DMS79 (cell line): ENCODE measurements at places on chromosomes 11 and 22.

- DNase-seq = no peak
These were observed 17.3 kb upstream of the TPP1 start for GRCh38 chr11:6636480-6636879.

DNA sequence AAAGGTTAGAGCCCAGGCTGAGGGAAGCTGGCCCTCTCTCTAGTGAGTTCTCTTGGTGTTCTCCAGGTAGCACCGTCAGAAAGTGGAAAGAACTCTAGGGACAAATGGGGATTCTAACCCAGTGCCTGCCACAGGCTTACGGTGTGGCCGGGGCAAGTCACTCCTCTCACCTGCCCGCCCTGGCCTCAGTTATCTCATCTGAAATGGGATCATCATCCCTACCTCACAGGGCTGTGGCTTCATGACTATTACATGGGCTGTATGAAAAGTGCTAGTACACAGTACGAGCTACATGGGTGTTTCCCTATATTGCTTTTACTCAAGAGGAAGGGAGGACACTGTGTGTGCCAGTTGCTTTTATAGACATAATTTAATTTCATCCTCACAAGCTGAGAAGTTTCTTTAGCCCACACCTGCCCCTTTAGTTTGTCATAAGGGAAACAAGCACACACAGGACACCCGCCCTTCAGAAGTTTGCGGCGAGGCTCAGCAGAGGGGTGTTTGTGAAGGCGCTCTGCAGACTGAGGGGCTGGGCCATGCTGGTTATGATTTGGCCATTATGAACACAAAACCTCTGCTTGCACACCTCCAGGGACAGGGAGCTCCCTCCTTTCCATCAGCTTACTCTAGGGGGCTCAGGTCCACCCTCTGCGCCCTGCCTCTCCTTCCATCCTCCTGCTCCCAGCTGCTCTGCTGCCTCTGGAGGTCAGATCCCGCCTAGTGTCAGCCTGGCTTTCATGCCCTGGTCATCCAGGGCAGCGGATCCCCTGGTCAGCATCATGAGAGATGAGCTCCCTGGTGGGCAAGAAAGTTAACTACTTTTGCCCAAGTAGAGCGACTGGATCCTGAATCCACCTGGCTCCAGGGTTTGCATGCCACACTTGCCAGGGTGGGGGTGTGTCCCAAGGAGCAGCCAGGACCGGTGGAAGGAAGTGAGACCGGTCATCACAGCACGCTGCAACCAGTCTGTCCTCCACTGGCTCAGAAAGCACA lies 1.2 kb downstream of the KLHL35 start:
- no peak for DNase-seq

GRCh38 chr11:110339456-110340250 lies 43.2 kb upstream of the RDX start:
- DNase-seq = no peak

DNA sequence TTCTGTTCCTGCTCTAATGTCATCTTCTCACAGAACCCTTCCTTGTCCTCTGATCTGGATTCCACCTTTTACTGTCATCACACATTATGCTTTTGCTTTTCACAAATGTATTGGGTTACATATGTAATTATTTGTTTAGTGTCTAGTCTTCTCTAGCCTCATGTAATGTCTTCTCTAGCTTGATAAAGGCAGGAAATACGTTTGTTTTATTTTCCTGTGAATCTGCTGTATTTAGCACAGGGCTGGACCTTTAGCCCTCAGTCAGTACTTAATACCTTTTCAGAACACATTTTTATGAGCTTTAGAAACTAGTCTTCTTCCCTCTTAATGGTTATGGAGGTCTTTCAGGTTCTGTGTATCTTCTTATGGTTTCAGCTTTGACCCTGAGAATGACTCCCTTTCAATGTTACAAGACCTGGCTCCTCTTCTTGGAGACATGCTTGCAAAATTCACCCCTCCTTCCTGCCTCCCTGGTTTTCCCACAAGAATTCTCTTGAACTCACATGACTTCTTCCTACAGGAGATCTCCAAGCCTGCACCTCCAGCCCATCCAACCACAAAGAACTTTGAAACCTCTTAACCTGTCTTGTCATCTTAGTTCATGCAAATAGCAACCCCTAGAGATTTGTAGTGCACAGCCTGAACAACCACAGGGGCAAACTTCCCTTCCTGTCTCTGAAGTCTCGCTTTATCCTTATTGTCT lies 132.7 kb upstream of the DDI1 start:
- no peak for DNase-seq

GRCh38 chr22:24156913-24157821 lies 24.1 kb upstream of the SUSD2 start:
- peak; percentile 22 for DNase-seq

DNA sequence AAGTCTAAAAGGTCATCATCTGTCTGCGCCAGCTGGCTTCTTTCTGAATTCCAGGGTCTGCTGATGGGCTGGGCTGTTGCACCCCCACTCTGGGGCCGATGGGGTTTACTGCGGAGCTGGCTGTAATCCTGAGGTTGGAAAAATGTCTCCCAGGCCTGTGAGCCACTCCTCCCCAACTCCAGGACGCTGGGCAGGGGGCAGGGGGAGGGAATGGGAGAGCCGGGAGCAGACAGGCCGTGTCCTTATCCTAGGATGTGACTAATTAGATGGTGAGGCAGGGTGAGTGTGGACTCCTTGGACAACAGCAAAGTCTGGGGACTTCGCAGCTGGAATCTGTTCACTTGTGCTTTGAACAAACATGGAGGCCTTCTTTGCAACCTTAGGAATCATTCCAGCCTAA lies 48.7 kb downstream of the LRRC32 start:
- no peak for DNase-seq

DNA sequence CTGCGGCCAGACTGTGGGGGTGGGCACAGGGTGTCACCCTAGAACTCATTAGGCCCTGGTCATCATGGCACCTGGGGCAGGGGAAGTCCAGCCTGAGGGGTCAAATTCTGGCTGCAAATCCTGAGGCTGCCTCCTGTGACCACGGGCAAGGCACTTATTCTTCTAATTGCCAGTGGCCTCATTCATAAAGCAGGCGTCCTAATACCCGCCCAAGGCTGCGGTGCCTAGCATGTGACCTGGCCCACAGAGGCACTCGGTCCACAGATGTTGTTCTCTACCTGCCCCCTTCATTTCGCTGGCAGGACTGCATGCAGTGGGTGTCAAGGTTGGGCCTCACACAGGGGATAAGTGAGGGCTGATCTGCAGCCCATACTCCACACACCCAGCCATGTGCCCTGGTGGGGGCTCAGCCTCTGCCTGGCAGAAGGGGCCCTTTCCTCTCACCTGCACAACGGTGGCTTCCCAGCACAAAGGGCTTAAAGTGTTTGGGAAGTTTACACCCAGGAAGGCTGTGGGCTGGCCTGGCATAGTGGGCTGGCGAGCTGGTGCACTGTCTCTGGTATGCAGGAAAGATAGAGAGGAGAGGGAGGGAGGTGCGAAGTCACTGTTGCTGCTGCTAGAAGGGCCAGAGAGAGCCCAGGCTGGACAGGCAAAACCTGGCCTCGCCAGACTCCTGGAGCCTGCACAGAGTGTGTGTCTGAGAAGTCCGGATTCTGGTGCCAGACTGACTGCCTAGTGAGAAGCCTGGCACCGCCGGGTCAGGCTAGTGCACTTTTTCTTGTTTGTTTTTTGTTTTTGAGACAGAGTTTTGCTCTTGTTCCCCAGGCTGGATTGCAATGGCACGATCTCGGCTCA lies 3.2 kb downstream of the MPST start:
- DNase-seq = no peak

DNA sequence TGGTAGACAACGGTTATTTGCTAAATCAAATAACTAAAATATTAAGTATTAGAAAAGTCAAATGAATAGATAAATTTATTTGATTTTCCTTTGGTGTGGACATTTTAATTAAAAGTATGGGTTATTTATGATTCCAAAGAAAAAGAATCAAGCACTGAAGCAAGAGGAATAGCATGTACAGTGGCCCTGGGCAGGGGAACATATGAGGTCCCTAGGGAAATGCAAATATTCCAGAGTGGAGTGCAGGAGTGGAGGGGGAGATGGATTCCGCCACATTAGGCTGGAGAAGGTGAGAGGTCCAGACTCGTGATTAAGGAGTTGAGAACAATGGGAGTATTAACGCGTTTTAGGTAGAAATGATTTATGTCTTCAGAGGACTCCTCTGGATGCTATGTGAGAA lies 30.0 kb downstream of the RASSF10 start:
- DNase-seq = no peak

GRCh38 chr22:22925805-22926369 lies 38.3 kb downstream of the IGLL5 start:
- no peak for DNase-seq

DNA sequence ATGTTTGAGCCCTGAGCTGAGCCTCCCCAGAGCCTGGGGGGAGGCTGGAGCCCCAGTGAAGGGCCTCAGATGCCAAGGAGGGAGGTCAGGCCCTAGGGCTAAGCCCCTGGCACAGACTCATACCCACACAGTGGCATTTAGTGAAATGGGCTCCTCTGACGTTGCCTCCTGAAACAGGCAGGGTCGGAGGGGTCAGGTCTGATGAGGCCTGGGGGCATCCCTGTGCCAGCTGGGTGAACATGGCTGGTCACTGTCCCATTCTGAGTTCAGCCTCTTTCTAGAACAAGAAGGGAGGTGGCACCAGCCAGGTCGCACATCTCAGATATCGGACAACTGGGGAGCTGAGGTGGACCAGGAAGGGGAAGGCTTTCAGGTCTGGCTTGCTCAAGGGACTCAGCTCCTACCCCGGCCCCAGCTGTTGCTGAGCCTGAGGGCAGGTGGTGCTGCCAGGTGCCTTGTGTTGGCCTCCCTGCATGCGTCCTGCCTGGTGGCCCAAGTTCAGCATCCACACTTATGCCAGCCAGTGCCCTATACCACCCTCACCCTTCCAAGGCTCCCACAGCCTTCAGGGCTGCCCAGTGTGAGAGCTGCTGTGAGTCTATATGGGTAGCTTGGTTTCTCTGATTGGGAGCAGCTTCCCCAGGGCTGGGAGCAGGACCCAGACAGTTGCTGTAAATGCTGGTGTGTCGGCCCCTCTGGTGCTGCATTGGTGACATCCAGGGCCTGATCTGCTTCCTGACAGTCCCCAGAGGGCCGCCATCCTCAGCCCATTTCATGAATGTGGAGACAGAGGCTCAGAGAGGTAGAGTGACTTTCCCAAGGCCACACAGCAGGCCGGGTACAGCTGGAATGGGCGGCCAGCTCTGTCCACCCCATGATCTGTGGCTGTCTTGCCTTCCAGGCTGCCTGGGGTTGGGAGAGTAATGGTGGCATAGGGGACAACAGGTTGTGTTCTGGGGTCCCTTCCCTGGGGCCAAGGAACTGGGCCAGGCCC lies 32.8 kb upstream of the PPARA start:
- DNase-seq = no peak

- DNase-seq = no peak
These were observed 34.9 kb upstream of the PPP2R1B start for GRCh38 chr11:111801135-111801534.

DNA sequence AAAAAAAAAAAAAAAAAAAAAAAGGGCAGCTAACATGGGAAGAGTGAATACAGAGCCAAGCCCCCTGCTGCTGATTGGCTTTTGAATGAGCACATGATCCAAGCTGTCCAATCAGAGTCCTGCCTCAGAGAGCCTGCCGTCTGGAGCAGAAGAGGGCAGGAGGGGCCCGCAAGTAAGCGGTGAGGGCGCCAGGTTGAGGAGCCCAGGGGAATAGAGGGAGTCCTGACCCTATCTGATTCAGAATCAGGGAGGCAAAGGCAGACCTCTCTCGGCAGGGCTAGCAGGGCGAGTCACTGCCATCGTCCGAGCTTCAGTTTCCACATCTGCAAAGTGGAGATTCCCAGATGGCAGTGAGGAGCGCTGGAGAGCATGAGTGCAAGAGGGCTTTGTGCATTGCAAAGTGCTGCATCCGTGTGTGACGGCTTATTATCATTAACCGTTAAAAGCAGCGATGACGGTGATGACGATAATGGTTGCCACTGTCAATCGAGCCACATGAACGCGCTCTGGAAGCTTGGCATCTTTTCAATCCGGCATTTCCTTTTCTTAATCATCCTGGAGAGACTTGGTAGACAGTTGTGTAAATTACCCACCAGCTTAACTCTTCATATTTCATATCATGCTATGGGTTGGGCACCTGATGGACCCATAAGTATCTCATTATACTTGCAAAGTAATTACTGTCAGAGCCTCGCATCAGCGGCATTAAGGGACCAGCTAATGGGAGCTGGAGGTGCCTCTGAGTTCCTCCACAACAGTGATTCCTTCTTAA lies 68.6 kb upstream of the ATXN10 start:
- DNase-seq = peak; percentile 69

DNA sequence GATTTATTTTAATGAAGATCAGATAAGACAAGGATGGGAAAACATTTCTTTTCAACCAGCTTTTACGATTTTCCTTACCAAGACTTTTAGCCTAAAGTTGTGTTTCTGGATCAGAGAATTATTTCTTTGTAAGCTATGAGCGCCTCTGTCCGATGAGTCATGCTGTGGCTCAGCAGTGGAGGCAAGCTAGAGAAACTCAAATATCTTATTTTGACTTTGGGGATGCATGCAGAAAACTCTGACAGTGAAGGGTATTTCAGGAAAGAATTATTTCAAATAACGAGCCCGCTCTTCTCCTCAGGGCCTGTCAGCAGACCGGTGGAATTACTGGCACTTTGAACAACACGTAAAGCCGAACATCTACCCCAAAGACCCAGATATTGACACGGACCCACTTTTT lies 77.9 kb upstream of the OR5AK2 start:
- DNase-seq = no peak

GRCh38 chr11:102452461-102453301 lies at the start of gene TMEM123:
TMEM123 (minus strand) TSS chr11:102452765; CDS start chr11:102452623, 142 bp downstream.
- peak; percentile 79 for DNase-seq

DNA sequence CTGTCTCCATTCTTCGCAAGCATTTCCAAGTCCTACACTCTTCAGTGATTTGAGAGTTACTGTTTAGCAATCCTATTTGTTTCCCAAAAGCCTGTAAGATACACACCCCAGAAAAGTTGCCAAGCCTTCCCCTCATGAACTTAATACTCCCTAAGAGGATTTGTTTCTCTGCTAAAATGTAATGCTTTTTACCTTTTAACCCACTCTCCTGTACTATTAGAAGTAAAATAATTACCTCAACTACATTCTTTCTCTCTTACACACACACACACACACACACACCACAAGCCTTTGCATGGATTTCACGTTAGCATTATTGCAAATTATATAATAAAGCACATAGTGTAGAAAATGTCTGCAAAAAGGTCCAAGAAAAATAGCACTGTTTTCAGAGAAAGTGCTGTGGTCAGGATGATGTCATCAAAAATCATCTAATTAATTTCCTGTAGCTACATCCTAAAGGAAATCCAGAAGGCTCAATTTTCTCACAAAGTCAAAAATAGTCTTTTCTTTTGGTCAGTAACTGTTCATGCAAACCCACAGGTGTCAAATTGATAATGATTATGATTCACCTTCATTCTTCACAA lies 364.1 kb upstream of the PITPNB start:
- no peak for DNase-seq

DNA sequence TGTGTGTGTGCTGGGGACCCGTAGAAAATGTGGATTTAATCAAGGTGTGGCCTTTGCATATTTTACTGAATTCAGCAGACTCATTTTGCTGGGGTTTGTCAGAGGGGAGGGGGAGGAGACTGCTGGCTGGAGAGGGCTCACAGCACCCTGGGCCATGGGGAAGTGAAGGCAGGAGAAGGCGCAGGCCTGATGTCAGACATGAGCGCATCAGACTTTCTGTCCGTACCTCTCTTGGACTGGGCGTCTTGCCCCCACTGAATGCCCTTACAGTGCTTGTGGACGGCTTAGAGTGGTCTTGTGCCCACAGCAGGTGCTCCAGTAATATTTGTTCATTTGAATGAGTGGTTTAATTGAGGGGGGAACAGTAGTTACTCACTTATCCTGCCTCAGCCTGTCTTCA lies 75.2 kb downstream of the TEAD1 start:
- peak; percentile 38 for DNase-seq
